ENCODE measurements at places on chromosomes 3 and 15.
A peak's percentile ranks its signal among the peaks of the same experiment; 100 is the strongest.

DNA sequence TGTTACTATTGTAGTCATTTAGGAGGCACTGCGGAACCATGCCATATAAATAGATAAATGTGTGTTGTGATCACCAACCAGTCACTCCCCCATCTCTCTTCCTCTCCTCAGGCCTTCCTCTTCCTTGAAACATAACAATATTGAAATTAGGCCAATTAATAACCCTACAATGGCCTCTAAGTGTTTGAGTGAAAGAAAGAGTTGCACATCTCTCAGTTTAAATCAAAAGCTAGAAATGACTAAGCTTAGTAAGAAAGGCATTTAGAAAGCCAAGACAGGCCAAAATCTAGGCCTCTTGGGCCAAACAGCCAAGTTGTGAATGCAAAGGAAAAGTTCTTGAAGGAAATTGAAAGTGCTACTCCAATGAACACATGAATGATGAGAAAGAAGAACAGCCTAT is 8.1 kb upstream of the DNASE1L3 start:
- no peak for DNase-seq

GRCh38 chr3:16484216-16484615 is 29.3 kb downstream of the RFTN1 start:
- peak; percentile 86 for DNase-seq

- no peak for DNase-seq
These were observed 14.7 kb downstream of the CHD2 start for GRCh38 chr15:92914768-92915221.

- DNase-seq = no peak
These were observed 600 bp upstream of the USP3 start for GRCh38 chr15:63503739-63504246.

GRCh38 chr3:54345847-54346375 is 223.6 kb downstream of the CACNA2D3 start:
- no peak for DNase-seq

DNA sequence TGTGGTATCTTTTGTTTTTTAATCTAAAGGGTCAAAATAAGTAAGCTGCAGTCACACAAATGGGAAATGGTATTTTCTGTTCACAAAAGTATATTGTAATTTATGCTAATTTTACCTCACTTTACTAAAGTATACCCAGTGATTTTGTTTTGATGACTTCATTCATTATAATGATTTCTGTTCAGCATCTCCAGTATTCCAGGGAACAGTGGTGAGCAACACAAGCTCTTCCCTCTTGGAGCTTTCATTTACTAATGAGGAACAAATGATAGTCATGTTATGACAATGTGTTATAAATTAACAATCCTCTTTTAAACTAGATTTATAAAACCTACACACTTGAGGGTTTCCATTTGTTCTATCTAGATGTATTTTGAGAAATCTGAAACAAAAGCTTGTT is 20.5 kb upstream of the EIF3J start:
- no peak for DNase-seq

DNA sequence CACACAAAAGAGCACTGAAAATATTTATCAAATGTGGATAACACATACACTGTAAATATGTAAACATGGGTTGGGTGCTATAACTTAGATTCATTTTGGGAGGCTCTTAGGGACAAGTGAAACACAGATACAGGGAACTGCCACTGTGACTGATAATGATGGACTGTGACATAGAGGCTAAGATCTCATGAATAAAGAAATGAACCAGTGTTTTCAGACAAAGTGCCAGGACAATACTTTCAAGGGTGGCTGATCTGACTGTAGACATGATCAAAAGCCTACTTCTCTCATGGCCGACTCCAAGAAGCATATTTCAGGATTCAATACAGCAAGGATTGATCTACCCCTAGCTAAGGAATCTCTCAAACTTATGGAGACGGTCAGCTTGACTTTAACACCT is 353.8 kb downstream of the FGF12 start:
- DNase-seq = no peak

DNA sequence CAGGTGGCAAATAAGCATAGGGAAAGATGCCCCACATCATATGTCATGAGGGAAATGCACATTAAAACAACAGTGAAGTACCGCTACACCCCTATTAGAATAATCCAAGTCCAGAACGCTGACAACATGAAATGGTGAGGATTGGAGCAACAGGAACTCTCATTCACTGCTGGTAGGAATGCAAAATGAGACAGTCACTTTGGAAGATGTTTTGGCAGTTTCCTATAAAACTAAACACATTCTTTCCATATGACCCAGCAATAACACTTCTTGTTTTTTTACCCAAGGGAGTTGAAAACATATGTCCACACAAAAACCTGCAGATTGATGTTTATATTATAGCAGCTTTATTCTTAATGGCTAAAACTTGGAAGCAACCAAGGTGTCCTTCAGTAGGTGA is 116.4 kb upstream of the TOPAZ1 start:
- peak; percentile 11 for DNase-seq

Measured in AG08395 (cell line).